Activated CD8-positive, alpha-beta memory T cell treated with anti-CD3 and anti-CD28 coated beads, Interleukin-2, amount 50 U/mL, for 48 hours (primary cell): ENCODE measurements at places on chromosomes 13 and 19.

GRCh38 chr19:19514215-19514657 lies 1.1 kb downstream of the TSSK6 start:
- DNase-seq, result no peak

DNA sequence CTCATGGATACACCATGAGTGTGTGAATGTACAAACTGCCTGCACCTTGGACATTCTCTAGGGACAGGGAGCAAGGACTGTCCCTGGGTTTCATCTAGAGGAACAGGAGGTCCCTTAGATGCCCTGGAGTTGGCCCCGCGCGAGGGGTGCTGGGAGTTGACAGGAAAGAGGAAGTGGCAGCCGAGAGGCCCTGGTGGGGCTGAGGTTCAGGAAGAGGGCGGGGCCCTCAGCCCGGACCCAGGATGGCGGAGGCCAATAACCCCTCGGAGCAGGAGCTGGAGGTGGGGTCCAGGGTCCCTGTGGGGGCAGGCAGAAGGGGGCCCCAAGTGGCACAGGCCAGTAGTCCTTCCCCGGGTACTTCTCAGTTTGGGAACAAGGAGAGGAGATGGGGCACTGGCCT lies 6.9 kb downstream of the PKN1 start:
- peak; percentile 89 for DNase-seq

- no peak for DNase-seq
Observed at GRCh38 chr13:58318495-58319167, 687.1 kb downstream of the PCDH17 start.

- DNase-seq, result no peak
Observed at GRCh38 chr13:112034231-112034630, 32.7 kb upstream of the SOX1 start.

DNA sequence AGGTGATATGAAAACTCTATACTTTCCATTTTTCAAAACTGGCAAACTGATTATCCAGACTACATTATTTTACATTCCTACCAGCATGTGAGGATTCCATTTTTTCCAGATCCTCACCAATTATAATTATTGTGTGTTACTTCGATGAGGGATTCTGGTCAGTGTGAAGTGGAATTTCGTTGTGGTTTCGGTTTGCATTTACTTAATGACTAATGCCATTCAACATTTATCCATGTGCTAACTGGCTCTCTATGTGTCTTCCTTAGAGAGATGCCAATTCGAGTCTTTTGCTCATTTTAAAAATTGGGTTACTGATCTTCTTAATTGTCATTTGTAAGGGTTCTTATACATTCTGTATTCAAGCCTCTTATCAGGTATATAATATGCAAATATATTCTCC lies 1551.3 kb upstream of the MIR17HG start:
- no peak for DNase-seq

- DNase-seq, result no peak
Observed at GRCh38 chr19:6712231-6712630, 8.2 kb downstream of the C3 start.

DNA sequence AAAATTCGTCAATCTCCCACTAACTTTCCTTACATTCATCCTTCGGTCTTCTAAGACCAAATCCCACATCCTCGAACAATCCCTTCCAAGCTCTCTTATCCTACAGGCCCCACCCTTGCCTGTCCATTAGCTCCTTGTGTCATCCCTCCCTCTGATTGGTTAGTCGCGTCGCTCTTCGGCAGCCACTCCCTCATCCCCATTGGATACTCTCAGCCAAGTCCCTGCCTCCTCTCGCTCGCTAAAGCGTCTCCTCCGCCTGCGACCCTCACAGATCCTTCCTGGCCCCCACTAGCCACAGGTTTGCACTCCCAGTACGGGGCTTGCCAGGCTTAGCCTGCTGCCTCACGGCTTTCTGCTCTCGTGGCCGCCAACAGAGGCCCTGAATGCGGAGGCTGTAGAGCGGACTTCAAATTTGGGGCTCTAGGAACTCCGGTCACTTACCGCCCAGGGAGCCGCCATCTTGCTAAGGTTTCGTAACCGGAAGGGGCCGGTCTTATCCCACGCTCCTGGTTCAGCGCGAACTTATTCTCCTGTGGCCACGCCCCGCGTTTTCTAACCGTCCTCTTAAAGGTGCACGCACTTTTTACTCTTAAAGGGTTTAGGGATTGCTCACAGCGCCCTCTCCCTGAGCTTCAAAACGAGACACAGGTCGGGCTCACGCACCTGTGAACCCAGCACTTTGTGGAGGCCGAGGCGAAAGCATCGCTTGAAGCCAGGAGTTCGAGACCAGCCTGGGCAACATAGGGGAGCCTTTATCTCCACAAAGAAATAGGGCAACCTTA lies at the start of gene DMAC2:
DMAC2 (minus strand) TSS at position 472 of the 782 bp plus-strand sequence; CDS start at position 459, 13 bp downstream.
- DNase-seq, result peak; percentile 92

GRCh38 chr13:83796364-83796763 lies 85.9 kb downstream of the SLITRK1 start:
- DNase-seq, result no peak

DNA sequence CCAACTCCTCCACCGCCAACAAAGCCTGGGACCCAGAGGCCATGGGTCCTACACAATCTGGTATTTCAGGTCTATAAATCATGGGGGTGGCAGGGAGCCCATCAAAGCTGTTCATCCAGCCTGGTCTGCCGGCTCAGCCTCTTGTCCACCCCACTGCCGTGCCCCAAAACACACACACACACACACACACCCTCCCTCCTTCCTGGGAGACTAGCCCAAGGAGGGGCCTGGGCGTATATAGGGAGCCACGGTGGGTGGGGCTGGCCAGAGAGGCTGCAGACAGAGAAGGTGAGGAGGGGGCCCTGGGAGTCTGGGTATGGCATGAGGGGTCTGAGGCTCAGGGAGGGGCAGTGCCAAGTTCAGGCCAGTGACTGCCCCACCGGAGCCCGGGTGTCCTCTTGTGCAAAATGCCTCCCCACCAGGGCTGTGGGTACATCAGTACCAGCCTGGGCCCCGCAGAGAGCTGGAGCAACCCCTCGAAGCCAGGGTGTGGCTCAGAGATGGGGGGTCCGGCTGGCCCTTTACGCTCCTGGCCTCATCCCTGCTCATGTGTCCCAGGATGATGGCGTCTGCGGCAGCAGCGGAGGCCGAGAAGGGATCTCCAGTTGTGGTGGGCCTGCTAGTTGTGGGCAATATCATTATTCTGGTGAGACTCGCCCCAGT lies at the start of gene UPK1A:
UPK1A (plus strand) TSS at position 267 of the 663 bp plus-strand sequence; CDS start at position 563, 296 bp downstream.
- no peak for DNase-seq
